ENCODE measurements at places on chromosomes 2 and 18.

GRCh38 chr2:1974397-1974796 lies 230.1 kb upstream of the PXDN start:
- no peak for DNase-seq

- DNase-seq, result no peak
These were observed 193.4 kb downstream of the HAUS1 start for GRCh38 chr18:46297621-46298020.

GRCh38 chr18:6734726-6735430 lies 5.4 kb downstream of the ARHGAP28 start:
- DNase-seq, result no peak

DNA sequence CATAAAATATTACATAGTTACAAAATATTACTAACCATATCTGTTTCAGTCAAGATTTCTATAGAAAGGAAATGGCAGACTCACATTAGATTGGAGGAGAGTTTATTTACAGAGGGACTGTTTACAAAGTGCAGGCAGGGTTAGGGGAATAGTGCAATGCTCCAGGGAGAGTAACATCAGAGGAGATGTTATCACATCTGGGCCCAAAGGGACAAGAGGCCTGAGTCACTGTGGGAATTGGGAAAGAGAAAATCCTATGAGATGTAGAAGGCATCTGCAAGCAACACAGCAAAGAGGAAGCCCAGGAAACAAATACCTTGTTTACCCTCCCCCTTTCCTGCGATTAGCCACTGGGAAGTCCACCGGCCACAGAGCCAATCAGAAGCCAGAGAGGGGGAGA lies 227.3 kb upstream of the TANK start:
- no peak for DNase-seq

- DNase-seq, result no peak
These were observed 18.1 kb upstream of the ZNF407 start for GRCh38 chr18:74579496-74580065.

DNA sequence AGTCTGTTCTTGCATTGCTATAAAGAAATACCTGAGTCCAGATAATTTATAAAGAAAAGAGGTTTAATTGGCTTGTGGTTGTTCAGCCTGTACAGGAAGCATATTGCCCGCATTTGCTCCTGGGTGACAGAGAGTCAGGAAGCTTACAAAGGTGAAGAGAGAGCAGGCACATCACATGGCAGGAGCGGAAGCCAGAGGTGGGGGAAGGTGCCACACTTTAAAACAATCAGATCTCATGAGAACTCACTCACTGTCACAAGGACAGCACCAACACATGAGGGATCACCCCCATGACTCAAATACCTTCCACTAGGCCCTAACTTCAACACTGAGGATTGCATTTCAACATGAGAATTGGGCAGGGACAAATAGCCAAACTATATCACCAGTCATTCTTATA lies 124.8 kb upstream of the COL5A2 start:
- no peak for DNase-seq

- no peak for DNase-seq
These were observed 6.1 kb downstream of the ONECUT2 start for GRCh38 chr18:57441071-57441794.

DNA sequence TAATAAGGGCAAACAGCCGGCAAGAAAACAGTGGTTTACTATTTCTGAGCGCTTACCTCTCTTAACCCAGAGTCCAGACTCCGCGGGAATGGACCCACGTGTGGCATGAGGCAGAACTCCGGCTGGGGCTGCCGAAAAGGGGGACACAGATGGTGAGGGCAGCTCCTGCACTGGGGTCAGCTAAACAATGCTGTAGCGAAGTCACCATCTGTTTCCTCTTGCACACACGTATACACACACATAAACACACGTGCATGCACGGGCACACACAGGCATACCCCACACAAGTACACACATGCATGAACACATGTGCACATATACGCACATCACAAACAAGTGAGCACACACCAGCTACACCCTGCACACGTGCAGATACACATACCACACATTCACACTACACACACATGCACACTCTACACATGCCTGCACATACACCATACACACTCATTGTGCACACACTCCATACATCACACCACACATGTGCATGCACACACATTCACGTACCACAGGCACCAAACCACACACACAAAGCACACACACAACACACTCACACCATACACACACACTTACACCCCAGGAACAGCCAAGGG lies 105.9 kb upstream of the ID2 start:
- no peak for DNase-seq

DNA sequence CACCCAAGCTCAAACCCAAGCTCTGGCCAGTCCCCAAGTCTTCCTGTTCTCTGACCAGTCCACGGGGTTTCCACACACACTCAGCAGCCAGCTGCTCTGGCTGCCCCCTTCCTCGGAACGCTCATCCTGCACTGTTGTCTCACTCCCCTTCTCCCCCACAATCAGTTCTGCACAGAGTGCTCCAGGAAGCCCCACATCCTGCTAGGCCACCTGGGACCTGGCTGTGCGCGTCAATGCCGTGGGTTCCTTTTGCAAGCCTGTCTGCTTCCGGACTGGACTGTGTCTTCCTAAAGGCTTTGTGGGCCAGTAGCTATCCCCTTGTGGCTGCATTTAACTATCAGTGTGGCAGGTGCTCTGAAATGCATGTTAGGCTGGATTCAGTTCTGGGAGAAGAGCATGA lies 605.0 kb upstream of the RAB6C start:
- DNase-seq, result no peak

- no peak for DNase-seq
These were observed 4.9 kb downstream of the SMAD7 start for GRCh38 chr18:48945953-48946217.

DNA sequence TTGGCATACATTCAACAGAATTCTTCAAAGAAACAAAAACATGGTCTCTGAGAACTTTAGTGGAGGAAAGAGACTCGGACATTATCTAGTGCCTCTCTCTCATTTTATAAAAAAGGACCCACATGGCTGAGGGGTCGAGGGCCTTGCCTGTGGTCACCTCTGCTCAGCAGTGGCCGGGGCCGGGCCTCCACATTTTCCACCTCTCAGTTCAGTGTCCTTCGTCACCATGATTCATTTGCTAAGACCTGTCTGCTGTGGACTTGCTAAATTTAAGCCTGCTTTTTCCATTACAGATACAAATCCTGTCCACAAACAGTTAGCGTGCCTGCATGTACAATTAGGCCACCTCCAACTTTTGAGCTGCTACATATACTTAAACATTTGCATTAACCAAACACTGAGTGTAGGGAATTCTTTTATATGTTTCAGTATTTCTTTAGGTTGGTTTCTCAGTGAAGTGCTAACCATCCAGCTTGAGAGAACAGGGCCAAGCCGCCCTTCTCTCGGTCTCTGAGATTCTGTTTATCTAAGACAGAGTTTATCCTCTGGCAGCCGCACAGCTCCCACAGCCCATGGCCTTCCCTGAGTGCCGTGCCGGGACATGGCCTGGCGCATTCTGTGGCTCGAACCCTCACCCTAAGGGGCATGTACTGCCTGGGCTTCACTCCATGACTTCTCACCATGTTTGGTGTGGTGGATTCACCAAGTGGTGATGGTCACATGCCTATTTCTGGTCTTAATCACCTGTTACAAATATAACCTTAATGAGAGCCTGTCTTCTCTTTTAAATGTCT lies 46.2 kb downstream of the COA5 start:
- DNase-seq, result no peak

DNA sequence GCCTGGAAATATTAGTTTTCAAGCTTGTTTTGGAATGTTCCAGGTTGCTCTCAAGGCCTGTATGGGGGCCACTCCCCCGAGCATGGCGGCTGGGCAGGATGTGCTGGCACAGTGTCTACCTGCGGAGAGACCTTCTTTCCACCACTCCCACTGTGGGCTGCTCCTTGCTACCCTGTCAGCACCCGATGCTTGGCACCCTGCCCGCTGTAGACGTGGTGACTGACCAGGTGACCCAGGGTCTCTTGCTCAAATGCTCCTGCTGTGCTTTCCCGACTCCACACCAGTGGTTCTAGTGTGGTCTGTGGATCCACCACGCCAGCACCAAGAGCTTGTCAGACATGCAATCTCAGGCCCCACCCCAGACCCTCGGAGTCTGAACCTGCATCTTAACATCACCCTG lies 213.3 kb downstream of the SH3BP4 start:
- no peak for DNase-seq

- no peak for DNase-seq
These were observed 147.7 kb downstream of the NETO1 start for GRCh38 chr18:72720116-72720515.

- DNase-seq, result no peak
These were observed 72.5 kb downstream of the GCA start for GRCh38 chr2:162416446-162416845.

DNA sequence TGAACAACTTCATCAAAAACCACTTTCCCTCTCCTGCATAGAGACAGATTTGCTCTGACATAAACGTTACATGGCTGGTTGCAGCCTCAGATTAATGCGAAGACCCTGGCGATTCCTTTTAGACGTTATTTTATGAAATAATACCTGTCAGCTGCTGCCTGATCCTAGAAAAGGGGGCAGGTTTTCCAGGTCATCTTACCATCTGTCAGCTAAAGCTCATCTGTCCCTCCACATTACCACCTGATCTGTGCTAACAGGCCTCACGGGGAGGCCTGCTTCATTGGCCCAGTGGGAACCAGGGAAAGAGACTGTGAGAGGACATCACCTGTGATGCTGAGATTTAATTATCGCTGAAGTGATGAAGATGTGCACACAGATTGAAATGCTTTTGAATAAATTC lies 261.0 kb downstream of the ARHGAP15 start:
- DNase-seq, result no peak

DNA sequence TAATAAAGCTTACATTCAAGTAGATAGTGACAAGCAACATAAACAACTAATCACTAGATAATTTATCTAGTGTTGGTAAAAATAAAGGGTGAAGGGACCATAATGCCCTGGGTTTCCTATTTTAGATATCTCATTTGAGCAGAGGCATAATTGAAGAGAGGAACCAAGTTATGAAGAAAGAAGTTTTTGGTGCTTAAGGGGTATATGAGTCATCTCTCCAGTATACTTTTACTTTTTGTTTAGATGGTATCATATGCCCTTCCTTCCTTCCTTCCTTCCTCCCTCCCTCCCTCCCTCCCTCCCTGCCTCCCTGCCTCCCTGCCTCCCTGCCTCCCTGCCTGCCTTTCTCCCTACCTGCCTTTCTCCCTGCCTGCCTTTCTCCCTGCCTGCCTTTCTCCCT lies 1053.5 kb upstream of the CELF4 start:
- no peak for DNase-seq

DNA sequence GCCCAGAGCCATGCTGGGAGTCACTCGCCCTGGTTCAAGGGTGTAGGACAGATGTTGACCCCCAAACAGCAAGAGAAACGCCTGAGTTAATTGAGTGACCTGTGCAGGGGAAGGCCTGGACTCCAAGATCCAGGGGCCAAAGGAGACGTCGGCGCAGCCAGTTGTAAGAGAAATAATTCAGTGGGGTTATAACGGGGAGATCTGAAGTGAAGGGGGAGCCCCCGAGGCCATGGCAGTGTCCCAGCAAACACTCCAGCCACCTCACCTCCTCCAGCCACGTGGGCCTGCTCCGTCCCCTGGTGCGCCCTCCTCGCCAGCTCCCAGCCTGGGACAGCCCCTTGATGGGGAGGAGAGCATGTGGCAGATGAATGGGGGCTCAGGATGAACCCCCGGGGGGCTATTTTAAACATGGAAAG lies 130.7 kb upstream of the GPC1 start:
- DNase-seq, result no peak

- no peak for DNase-seq
These were observed 245.2 kb upstream of the STON1 start for GRCh38 chr2:48284621-48285212.

- no peak for DNase-seq
These were observed 49.6 kb upstream of the STAT1 start for GRCh38 chr2:191063584-191063983.

GRCh38 chr2:74048843-74049519 lies 64.3 kb downstream of the TET3 start:
- DNase-seq, result no peak

DNA sequence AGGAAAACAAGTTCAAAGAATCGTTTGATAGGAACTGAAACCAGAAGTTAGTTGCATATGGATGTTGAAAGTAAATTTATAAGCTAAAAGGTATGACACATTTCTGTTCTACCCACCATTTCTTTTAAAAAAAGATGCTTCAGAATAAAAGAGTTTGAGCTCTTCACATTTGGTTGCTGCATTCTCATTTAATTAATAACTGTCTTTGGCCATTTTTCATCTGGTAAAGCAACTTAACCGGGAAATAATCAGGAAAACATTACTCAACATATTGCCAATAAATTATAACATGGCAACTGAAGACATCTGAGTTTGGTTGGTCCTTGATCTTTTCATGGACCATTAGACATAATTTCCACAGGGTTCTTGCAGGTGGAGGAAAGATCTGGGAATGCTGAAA lies 180.2 kb upstream of the TWIST2 start:
- DNase-seq, result no peak

- no peak for DNase-seq
These were observed 339.5 kb downstream of the GULP1 start for GRCh38 chr2:188631037-188631809.

DNA sequence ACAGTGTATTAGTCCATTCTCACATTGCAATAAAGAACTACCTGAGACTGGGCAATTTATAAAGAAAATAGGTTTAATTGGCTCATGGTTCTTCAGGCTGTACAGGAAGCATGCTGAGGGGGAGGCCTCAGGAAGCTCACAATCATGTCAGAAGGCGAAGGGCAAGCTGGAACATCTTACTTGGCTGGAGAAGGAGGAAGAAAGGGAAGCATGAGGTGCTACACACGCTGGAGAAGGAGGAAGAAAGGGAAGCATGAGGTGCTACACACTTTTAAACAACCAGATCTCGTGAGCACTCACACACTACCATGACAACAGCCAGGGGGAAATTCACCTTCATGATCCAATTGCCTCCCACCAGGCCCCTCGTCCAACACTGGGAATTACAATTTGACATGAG lies 95.3 kb upstream of the FAM110C start:
- no peak for DNase-seq

DNA sequence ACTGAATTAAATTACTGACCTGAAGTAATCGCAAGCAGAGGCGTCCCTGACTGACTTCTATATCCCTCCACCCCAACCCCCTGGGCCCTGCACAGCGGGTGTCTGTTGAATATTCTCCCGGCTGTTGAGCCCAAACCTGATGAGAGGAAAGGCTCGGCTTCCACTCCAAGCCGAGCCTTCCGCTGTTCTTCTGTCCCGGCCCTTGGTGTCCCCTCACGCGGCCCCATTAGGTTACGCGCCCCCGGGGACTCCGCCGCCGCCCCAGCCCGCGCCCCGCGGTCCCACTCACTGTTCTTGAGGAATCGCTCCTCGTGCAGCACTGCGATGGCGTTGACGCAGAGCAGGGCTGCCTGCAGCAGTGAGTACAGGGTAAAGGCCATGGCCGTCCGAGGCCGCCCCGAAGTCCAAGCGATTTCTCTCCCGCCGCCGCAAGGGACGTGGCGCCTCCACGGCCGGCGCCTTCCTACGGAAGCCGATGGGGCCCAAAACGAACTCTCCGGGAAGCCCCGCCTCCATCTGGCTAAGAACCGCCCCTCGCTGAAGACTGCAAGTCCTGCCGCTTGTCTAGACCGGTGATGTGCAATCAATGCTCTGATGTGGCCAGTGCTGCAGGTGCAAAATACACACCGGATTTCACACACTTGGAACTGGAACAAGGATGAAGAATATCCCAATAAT lies at the start of gene IER3IP1:
Gene IER3IP1 (minus strand): TSS at position 467 of the 678 bp plus-strand sequence. CDS start 87 bp downstream, at position 380.
- DNase-seq, result peak; percentile 71

- DNase-seq, result no peak
These were observed 55.2 kb upstream of the PAX3 start for GRCh38 chr2:222353993-222354392.
